ENCODE measurements at places on chromosomes 5 and 9. TPM values are rescaled to one million over a fixed set of nuclear protein-coding genes. Genes with fewer than 3 reads are reported as not detected.

LCN1 gene
- total RNA-seq, result not detected

DNA sequence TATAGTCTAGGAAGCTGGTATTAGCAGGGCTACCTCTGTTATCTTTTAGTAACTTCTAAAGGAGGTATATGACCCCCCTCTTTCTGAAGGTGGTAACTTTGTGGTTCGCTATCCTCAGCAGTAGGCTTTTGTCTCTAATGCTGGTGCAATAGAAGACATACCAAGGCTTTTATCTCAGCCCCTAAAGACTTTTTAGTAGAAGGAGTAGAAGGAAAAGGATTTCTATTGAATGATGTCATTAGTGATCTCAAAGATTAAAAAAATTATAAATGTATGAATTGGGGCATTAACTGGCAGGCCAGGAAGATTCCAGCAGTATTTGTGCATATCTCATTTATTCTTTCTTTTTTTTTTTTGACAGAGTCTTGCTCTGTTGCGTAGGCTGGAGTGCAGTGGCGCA lies 78.2 kb downstream of the RAI14 start:
- H3K27me3 ChIP-seq, result no peaks in the 10 kb centered on the region
- H3K27ac ChIP-seq, result no peak overlapping the region
- no peak overlapping the region for H3K4me3 ChIP-seq
- H3K36me3 ChIP-seq, result no peaks in the 10 kb centered on the region

GRCh38 chr9:106032978-106033377 lies 338.6 kb downstream of the TMEM38B start:
- no peak overlapping the region for H3K4me3 ChIP-seq
- no peaks in the 10 kb centered on the region for H3K36me3 ChIP-seq
- H3K27ac ChIP-seq, result no peak overlapping the region
- H3K4me1 ChIP-seq, result no peaks in the 10 kb centered on the region
- no peak for DNase-seq
- H3K27me3 ChIP-seq, result no peaks in the 10 kb centered on the region

DRD1 gene
- total RNA-seq, result 0.08 TPM

DNA sequence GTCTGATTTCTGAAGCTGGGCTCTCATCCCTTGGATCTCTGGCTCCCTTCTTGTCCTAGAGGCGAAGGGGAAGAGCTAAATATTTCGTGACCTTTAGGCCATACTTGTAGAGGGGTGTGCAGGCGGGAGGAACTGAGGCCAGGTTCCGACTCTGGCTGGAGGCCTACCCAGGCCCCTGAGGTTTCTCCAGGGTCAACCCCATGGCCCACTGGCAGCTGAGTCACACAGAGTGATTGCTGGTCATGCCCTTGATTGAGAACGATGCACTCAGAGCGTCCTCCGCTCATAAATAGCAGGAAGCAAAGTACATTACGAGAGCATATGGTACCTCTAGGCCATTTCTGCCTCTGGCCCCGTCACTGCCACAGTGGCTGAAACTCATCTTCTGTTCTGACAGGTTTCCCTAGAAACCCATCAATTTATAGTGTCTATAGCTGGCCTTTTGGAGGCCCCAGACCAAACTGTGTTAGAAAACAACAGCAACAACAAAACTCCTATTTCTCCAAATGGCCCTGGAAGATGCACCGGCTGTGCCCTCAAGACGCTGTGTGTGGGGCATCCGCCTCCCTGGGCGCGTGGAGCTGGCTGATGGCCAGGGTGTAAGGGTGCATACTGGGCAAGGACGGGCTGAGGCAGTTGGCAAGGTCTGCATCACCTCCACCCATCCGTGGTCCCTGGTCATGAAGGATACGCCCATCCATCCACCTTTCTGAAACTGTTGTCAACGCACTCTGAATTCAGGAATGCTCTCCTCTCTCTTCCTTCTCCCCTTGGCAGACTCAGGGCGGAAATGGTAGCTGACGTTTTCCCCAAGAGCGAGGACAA lies 32.9 kb upstream of the FCN1 start:
- no peak overlapping the region for H3K4me3 ChIP-seq
- no peak overlapping the region for H3K27ac ChIP-seq
- DNase-seq, result no peak
- no peaks in the 10 kb centered on the region for H3K27me3 ChIP-seq
- no peaks in the 10 kb centered on the region for H3K36me3 ChIP-seq

- H3K27ac ChIP-seq, result no peak overlapping the region
- no peak overlapping the region for H3K4me3 ChIP-seq
- no peaks in the 10 kb centered on the region for H3K4me1 ChIP-seq
- no peaks in the 10 kb centered on the region for H3K27me3 ChIP-seq
- no peak for DNase-seq
These were observed 478.5 kb downstream of the PTPRD start for GRCh38 chr9:10134266-10134665.

- no peaks in the 10 kb centered on the region for H3K27me3 ChIP-seq
- peak overlapping the region; percentile 2 for H3K27ac ChIP-seq
- peaks cover 4% of the 10 kb centered on the region for H3K4me1 ChIP-seq
- peak overlapping the region; percentile 31 for H3K4me3 ChIP-seq
- DNase-seq, result peak; percentile 85
These were observed 157.2 kb upstream of the PITX1 start for GRCh38 chr5:135191084-135191826.

CENPH gene
- 26.9 TPM for total RNA-seq

GRCh38 chr5:73705364-73705763 lies 79.4 kb downstream of the ARHGEF28 start:
- DNase-seq, result no peak
- H3K27me3 ChIP-seq, result no peaks in the 10 kb centered on the region
- no peaks in the 10 kb centered on the region for H3K4me1 ChIP-seq
- H3K36me3 ChIP-seq, result no peaks in the 10 kb centered on the region

NUTM2F gene
- 3.9 TPM for total RNA-seq

Data from testis (tissue), 5 donors.